Osteoblast (primary cell): ENCODE measurements at places on chromosomes 2 and 18. TPM values are rescaled to one million over a fixed set of nuclear protein-coding genes. Genes with fewer than 3 reads are reported as not detected.

The CPS1 gene
- total RNA-seq = 21.7 and 24.2 TPM in 2 replicates

The SCYGR2 gene
- not detected in 2 replicates for total RNA-seq

The ABCG5 gene
- total RNA-seq = not detected in 2 replicates

The KLHL41 gene
- total RNA-seq = 1.1 and 1.2 TPM in 2 replicates

The FASTKD2 gene
- total RNA-seq = 35.8 and 39.2 TPM in 2 replicates

The PSMA8 gene
- not detected in 2 replicates for total RNA-seq

The CHMP1B gene
- 59.8 and 63.7 TPM in 2 replicates for total RNA-seq
